Activated T-helper 9 cell treated with anti-CD3 and anti-CD28 coated beads, Interleukin-2, amount 50 U/mL, for 16 hours (primary cell): ENCODE measurements at places on chromosomes 11 and 22.

DNA sequence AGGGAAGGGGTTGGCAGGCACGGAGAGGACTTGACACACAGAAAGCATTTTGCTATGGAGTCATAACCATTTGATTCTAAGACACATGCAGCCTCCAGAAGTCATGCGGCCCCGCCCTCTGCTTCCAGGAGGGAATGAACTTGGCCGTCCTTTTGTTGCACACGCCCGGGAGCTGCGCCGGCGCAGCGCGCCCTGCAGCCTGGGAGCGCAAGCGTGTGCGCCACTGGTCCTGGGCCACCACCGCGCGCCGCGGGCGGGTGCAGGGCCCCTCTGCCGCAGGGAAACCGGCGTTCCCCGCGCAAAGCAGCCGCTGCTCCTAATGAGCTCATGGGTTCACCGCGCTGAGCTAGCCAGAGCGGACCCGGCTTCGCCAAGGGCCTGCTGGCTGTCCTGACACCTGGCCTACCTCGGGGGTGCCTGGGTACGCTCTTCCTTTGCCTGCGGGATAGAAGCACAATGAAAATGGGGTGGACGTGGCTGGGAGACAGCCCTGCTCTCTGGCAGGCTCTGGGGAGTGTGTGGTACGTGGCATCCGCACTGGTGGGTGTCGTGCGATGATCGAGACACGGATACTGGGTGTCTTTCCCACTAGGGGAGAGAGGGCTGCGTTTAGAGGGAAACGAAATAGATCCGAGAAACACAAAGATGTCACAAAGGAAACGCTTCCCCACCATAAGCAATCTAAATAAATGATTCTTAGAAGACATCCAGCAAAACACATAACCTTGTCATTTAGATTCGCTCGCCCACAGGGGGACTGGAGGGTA is 669 bp downstream of the MICAL3 start:
- no peak for DNase-seq

DNA sequence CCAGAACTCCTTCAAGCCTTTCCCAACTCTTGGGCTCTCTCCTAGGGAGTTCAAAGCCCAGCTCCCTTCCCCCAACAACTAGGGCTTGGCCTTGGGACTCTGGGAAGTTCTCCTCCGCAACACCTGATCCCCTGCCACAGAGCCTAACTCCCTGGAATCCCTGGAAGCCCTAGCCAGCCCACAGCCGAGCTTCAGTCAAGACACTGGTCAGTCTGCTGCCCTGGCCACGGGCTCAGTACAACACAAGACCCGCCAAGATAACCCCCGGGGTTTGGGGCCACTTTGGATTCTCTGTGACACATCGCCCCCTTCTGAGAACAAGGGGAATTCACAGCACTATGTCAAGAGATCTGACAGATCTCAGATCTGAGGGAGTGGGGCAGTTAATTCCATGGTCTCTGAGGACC is 58.3 kb downstream of the SLC22A12 start:
- DNase-seq, result no peak

DNA sequence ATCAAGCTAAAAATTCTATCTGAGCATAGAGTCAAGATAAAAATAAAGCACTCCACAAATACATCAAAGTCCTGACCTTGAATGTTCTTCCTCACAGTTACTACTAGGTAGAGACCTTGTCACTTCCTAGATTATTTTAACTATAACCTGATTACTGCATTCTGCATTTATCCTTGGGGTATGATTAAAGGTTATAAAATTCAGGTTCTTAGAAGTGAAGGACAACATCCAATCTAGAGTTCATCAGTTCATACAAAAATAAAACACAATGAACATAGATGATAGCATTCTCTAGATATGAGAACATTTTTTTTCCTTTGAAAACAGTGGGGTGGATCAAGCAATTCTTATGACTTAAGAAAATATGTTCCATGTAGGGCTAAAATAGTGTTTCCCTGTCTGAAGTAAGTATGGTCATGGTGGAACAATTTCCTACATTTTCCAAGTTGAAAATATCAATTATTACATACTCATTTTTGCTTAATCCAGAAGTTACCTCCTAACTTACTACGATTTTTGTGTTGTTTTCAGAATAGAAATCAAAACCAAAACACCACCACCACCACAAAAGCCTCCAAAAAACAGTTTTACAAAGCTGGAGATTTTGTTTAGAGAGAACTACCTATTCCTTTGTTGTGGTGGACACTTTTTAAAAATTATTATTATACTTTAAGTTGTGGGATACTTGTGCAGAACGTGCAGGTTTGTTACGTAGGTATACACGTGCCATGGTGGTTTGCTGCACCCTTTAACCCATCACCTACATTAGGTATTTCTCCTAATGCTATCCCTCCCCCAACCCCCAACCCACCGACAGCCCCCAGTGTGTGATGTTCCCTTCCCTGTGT is 112.0 kb upstream of the DDI1 start:
- no peak for DNase-seq

DNA sequence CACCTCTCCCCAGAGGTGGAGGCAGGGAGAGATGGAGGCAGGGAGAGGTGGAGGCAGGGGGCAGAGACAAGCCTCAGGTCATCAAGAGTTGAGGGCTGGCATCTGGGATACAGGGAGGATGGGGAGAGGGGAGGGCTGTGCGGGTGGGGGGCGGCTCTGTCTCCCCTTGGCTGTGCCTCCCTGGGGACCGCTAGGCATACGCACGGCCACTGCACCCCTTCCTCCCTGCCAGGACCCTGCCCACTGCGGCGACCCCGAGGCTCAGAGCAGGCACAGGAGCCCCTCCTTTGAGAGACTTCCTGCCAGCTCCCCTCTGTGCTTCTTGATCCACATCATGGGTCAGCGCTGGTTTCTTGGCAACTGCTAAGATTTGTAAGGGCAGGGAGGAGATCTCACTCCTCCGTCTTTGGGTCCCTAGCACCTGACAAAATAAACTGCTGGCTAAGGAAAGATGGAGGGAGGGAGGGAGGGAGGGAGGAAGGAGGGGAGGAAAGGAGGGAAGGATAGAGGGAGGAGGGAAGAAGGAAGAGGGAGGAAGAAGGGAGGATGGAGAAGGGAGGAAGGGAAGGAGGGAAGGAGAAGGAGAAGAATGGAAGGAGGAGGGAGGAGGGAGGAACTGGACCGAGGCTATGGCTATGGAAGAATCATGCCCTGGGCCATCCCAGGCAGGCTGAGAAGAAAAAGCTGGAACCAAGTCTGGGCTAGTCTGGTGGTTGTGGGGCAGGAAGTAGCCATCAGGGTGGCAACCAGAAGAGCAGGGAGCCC is 18.5 kb downstream of the PRR33 start:
- no peak for DNase-seq

DNA sequence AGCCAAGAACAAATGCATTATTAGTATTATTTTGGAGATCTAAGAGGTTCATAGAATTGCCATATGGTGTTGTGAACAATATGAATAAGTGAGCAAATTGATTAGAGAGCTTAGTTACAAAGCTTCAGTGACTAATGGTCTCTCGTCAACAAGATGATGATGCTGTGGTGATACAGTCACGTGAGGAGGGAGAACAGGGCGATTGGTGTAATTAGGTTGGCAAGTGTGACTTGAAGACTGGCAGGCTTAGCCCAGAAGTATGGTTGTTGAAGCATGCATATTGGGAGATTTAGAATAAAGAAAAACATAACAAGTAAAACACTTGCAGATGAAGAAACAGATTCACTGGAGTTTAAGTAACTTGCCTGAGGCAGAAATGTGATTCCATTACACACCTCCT is 100.6 kb upstream of the SORL1-AS1 start:
- no peak for DNase-seq

GRCh38 chr11:83542861-83543260 is 256.7 kb upstream of the CCDC90B start:
- DNase-seq, result no peak

DNA sequence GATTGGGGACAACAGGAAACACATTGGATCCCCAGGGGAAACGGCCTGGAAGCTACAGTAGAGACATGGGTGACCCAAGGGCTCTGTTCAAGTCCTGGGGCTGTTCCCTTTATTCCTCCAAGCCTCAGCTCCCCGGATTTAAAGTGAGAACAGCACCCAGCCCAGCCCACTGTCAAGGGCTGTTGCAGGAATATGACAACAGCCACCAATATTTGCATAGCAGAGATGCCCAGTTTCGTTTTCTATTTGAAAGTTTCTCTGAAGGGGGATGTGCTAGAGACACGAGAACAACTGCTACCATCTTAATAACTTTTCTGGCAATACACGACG is 81.1 kb upstream of the WNT7B start:
- no peak for DNase-seq

DNA sequence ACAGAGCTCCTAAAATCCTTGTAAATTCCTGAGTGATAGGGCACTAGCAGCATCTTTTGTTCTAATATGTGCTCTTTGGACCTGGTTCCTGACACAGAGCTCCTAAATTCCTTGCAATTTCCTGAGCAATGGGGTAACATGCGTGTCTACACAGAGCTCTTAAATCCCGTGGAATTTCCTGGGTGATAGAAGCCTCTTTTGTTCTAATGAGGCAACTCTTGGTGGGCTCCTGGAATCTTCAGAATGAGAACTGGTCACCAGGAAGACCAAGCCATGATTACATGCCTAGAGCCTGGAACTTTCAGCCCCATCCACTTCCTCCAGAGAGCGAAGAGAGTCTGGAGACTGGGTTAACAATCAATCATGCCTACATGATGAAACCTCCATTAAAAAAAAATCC is 19.0 kb downstream of the RSF1 start:
- DNase-seq, result no peak

DNA sequence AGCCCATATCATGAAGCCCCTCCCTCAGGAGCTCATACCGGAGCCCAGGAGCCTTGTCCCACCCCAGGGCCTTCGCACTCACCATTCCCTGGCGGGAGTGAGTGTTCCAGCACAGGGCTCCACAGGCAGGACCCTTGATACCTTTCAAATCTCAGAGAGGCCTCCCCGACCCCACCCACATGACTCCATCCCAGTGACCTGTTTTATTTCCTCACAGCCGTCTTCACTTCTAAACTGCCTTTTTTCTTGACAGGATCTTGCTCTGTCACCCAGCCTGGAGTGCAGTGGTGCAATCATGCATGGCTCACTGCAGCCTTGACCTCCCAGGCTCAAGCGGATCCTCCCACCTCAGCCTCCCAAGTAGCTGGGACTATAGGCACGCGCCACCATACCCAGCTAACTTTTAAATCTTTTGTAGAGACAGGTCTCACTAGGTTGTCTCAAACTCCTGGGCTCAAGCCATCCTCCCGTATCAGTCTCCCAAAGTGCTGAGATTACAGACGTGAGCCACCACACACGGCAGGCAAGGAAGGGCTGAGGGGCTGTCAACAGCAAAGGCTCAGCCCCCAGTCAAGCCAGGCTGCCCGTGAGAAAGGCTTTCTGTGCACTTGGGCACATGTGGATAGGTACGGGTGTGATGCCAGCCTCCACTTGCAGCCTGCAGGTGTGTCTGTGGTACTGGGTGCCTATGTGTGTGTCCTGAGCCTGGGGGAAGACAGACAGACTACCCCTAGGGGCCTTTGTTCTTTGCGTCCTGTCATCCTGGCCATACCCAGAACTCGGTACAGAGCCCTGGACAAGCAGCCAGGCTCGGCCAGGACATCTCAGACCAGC is 9.3 kb downstream of the RPL3 start:
- no peak for DNase-seq

- no peak for DNase-seq
Observed at GRCh38 chr11:2265854-2266585, 4.4 kb downstream of the ASCL2 start.

- no peak for DNase-seq
Observed at GRCh38 chr11:69114811-69115523, 40.8 kb upstream of the SMIM38 start.

GRCh38 chr11:77886401-77886800 is 65.5 kb downstream of the AAMDC start:
- DNase-seq, result no peak
